ENCODE measurements at places on chromosomes 16 and 17.

DNA sequence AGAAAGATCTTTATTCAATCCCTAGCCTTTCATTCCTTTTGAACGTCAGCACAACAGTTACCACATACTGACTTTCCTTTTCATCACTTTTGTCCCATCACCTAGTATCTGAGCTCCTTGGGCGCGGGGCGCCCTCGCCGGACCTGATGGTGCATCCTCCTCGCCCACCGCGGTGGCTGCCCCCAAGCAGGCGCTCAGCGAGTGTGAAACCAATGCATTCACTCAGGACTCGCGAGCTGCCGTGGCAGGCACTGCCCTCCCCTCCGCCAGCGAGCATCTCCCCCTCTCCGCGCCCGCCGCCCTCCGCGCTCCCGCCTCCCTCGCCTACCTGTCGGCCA, 756 bp downstream of the KLHL11 start:
- DNase-seq: no peak

DNA sequence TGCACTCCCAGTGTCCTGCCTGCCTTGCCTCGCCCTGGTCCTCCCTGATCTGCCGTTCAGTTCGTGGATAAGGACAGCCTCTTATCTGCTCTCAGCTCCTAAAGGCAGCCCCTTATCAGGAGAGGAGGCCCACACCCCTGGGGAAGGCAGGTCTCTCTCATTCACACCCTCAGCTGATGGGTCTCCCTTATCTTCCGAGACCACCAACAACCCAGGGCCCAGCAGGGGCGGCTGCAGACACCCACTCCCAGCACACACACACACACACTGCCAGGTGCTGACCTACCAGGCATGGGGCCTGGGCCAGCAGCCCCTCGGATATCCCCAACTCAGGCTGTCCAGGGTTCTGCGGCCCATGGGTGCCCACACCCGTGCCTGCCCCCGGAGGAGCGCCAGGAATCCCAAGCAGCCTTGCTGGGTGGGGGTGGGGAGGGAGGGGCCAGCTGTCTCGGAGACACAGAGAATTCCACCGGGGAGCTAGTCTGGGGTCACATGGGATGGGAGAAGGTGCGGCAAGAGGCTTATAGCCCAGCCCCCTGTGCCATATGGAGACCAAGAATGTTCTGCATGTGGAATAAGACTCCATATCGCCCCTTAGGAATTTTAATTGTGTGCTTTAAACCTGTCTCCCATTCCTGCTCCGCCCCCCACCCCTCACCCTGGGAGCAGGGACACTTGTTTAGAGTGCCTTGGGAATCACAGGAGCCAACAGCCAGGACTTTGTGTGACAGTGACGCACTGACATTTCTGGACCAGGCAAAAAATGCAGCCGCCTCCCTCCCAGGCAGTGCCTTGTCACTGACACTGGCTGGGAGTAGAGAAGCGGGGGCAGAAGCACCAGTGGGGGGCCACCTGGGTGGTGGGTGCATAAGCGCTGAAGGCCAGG, 41.9 kb upstream of the EMP2 start:
- no peak for DNase-seq

DNA sequence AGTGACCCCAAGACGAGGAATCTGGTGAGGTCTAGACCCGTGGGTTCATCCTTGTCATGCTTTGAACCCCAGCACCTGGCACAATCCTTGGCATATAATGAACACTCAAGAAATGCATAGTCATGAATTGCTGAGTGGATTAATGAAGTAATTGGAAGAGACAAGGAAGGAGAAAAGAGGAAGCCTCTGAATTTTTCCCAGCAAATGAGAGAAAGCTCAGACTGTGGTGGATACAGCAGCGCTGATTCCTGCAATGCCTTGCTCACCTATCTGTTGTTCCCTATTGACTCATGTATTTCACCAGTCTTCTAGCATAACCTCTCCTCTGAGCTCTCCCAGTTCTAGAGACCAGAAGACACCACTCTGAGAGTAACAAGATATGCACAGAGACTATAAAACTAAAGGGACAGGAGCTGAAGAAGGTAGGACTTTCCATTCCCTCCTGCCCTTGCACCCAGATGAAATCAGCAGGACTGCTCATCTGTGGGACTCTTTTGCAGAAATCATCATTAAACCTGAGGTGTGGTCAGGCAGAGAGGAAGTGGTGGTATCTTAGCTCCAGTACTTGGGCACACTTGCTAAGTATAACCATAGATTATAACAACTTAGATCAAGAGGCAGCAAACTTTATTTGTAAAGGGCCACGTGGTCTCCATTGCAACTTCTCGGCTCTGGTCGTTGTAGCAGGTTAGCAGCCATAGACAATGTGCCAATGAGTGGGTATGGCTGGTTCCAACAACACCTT, 102.8 kb downstream of the MAF start:
- DNase-seq: no peak

- no peak for DNase-seq
These were observed 191.0 kb downstream of the IRF8 start for GRCh38 chr16:86089991-86090390.

GRCh38 chr17:28071891-28072606, 29.6 kb downstream of the NLK start:
- no peak for DNase-seq

- no peak for DNase-seq
These were observed 32.2 kb downstream of the FZD2 start for GRCh38 chr17:44589316-44590071.

DNA sequence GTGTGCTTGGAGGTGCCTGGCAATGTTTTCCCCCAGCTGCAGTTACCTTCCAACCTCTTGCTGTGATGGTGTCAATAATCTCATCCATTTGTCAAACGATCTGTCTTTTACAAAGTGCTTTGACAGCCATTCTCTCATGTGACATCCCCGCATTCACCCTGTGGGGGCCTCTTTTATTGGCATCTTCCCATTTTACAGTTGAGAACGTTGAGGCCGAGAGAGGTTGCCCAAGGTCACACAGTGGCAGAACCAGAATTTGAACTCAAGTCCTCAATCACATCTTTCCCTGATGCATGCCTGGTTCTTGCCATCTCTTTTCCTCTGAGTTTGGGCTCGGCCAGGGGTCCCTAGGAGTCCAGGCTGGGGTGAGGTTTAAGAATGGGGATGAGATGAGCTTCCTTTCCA, 1.5 kb downstream of the TAOK2 start:
- DNase-seq: no peak

- no peak for DNase-seq
These were observed 2.6 kb downstream of the SYNGR2 start for GRCh38 chr17:78170692-78171590.

DNA sequence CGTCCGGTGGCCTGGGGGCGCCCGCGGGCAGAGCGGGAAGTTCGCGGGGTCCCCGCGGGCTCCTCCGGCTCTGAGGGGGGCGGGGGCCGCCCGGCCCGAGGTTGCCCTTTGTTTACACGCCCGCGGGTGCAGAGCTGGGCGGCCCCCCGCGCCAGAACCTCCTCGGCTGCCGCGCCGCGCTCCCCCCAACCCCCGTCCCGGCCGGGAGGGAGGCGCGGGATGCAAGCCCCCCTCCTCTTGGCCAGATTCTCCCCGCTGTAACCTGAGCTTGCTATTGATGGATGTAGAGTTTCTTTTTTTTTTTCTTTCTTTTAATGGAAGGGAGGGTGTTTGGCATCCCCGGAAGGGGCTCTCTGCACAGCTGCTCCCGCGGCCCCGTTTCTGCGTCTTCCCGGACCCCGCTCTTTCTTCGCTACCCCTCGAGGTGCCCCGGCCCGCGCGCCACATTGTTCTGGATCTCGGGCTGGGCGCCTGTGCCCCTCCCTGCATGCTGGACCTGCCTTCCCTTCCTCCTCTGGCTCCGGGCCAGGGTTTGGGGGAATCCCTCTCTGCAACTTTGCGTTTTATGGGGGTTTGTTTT, 646 bp downstream of the CBX2 start:
- DNase-seq: no peak

DNA sequence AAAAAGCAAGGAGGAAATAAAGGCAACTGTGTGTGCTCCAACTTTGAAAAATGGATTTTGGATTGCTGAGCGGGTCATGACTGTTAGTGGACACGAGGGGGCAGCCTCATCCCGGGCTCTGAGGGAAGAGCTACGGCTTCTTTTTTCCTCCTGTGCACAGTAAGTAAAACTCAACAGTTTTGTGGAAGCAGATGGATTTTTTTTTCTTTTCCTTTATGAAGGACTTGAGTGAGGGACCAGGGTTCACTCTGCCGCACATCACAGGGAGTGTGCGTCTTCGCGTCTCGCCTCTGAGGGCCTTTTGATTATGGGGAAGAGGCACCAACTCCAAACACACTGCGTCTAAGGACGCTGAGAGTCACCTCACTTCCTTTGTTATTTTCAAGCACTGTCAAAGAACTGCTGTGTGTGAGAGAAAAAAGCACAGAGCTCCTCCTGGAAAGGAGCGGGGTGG, 80.3 kb upstream of the GOT2 start:
- no peak for DNase-seq

- no peak for DNase-seq
These were observed 115.7 kb downstream of the ZNF423 start for GRCh38 chr16:49740256-49740655.

DNA sequence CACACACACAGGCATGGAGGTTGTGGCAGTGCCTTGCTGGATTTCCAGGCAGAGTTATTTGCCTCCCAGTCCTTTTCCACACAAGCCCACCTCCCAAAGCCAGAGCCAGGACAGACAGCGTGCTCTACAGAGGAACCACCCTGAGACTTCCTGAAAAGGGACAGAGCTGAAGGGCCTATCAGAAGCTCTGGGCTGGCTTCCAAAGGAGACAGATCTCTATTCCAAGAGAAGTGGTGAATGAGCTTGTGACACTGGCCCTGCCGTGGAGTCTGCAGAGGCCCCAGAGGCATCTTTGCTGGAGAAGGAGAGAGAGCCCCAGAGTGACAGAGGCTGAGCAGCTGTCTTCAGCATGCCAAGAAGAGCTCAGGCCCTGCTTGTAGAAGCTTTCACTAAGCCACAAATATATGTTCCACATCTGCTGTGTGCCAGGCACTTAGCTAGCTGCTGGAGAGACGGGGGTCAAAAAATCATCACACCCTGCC, 8.3 kb upstream of the LPCAT2 start:
- no peak for DNase-seq

- no peak for DNase-seq
These were observed 31.5 kb upstream of the TNRC6C start for GRCh38 chr17:77926981-77927380.

DNA sequence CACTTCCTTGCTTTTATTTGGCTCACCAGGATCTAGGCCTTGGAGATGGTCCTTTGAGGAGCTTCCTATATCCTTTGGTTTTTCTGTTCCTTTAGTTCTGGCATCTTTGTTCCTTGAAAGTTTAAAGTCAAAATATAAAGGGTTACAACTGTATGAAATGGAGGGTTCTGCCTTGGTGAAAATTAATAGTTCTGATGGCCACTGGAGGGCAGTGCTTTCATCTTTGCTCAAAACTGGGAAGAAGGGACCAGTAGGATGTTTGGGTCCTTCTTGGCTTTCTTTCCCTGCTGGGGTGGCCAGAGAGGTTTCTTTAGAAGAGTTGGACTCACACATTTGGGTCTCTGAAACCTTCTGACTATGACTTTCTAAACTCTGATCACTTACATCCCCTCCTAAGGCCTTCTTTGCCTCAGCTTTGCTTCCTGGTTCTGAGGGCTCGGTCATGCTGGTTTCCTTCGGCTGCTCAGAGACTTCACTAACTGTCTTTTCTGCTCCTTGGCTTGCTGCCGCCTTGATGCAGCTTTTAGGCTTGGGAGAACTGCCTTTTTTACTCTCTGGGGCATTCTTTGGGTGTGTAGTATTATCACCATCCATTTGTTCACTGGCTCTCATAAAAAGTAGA, 10.9 kb upstream of the ITGA2B start:
- no peak for DNase-seq

DNA sequence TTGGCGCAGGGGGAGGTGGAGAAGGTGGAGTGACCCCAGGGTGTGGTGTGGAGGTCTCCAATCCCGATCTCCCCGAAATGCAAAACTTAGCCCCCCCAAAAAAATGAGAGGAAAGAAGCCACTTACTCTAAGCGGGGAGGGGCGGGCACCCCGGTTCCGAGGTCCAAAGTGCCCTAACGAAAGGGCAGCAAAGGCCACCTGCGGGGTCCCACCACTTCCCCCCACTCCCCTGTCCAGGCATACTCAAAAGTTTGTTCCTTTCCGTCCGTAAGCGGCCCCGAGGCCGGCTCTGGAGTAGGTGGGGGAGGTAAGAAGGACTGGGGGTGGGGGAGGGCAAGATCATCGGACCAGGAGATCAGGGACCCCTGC, 1.1 kb downstream of the TOX3 start:
- DNase-seq: no peak

- DNase-seq: no peak
These were observed 128.7 kb downstream of the PRKCA start for GRCh38 chr17:66430846-66431795.
